ENCODE measurements at places on chromosomes 4 and X. TPM values are rescaled to one million over a fixed set of nuclear protein-coding genes. Genes with fewer than 3 reads are reported as not detected.

DNA sequence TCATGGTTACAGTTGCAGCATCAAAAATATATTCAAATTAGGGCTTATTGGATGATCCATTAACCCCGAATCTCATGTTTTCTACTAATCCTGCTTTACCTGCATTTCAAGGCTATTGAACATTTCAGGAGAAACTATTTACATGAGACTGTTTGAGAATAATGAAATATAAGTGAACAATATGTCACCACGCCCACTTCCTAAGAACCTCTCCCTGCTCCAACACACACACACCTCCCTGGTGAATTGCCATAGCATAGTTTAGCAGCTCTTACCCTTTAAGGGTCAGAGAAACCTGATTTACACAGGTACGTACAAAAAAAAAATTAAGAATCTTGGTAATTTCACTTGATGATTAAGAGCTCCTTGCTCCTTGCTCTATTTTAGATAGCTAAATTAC lies 113.4 kb downstream of the ANXA5 start:
- no peak for DNase-seq

DNA sequence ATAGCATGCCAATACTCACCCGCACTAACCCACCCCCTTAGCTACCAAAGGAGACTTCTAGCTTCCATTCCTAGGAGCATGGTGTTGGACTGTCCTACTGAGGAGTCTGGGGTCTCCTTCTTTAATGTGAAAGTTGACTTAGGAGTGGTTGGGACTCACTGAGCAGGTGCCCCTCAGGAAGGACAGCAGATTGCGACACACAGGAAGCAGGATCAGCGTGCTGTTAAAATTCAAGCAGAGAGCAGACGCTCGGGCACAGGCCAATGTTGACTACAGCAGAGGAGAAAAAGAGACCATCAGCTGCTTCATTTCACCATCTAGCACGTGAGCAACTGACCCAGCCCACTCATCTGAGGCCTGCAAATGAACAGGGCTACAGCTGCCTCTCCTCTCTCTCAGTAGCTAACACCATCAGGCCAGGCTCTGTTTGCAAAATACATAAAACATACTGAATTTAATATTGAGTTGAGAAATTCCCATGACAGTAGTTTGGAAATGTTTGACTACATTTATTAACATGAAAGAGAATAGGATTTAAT lies 10.8 kb downstream of the NOX1 start:
- DNase-seq = no peak

DNA sequence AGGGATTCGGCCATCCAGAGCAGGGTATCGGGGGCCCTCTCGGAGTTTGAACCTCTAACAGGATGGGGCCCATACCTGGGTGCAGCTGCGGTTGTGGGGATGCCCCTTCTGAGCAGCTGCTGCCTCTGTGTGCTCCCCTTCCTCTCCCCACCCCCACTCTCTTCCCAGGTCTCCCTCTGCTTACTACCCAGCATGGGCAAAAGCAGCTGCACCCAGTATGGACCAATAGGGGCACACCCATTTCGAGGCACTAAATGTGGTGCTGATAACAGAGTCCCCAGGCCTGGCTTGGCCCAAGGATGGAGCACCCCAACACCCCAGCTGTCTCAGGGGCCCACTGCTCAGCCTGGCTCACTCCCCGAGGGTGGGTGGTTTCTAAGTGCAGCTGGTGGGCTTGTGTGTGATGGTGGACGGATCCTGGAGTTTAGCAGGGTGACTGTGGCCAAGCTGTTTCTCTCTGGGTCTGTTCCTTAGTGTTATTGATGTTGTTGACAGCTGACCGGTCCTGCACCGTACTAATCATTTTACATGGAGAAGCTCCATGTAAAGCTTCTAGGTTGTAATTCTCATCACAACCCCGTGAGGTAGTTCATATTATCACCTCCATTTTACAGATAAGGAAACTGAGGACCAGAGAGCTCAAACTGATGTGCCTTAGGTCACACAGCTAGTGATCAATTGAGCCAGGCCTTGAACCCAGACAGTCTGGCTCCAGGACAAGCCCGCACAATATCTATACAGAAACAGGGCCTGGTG lies 13.1 kb upstream of the KIAA0232 start:
- DNase-seq = no peak

GRCh38 chr4:121574618-121575017 lies 122.2 kb downstream of the ANXA5 start:
- DNase-seq = no peak

DNA sequence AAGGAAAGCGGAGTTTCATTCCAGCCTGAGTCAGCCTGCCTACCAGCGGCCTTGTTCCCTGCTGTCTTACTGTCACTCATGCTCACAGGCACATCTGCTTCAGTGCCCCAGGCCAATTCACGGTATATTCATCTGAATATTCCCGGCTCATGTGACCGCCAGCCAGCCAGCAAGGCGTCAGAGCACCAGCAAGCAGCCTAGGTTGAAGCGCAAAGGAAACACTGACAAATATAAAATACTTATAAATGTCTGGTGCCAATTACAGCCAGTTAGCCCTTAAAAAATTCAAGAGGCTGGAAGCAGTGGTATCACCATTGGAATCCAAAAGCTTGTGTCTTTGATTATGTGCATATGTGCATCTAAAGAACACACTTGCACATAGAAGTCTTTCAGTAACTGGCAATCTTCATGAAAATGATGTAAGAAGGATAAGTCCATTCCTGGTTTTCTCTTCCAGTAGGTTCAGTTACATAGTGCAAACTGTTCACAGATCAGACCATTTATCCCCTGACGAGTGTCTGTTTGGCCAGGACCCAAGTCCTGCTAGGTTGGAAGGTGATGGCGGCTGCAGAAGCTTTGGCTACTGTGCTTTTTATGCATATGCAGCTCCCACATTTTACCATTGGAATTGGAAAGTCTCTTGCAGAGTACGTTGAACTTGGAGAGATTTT lies 61.3 kb downstream of the LUZP4 start:
- DNase-seq = peak; percentile 86

- DNase-seq = no peak
Measured at GRCh38 chr4:27364509-27364908, 503.9 kb downstream of the STIM2 start.

- DNase-seq = no peak
Measured at GRCh38 chrX:43985511-43985910, 12.3 kb upstream of the NDP start.

- peak; percentile 75 for DNase-seq
Measured at GRCh38 chr4:159010563-159011260, 92.2 kb upstream of the RAPGEF2 start.

DNA sequence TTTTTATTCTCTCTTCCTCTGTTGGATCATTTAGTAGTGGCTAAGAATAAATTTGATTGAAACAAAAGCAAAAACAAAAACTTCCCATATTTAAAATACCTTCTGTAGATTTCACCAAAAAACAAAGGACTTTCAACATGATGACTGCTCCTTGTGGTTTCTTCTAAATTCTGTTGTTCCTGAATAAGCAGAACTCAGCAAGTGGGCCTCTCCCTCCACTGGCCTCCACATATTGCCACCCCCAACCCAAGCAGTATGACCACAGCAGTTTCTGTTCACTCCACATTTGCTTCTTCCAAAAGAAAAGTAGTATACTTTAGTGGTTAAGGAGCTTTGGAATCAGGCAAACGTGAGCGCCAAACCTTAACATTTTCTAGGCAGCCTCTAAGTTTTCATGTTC lies 114.7 kb downstream of the COX18 start:
- no peak for DNase-seq

- no peak for DNase-seq
Measured at GRCh38 chrX:140092121-140092520, 126.8 kb upstream of the CXorf66 start.

- DNase-seq = no peak
Measured at GRCh38 chrX:68644861-68645260, 2.6 kb upstream of the STARD8 start.

- DNase-seq = peak; percentile 86
Measured at GRCh38 chr4:126959056-126959745, 673.6 kb upstream of the INTU start.

Gene RIBC1
- total RNA-seq = 0.49 TPM

Gene RNF175
- 1.9 TPM for total RNA-seq

Gene USP17L20
- total RNA-seq = not detected

Gene CT45A2
- not detected for total RNA-seq

Gene ARMCX4
- total RNA-seq = 13.5 TPM

Gene STPG2
- total RNA-seq = 0.59 TPM
